ENCODE measurements at places on chromosomes 7 and 10.

DNA sequence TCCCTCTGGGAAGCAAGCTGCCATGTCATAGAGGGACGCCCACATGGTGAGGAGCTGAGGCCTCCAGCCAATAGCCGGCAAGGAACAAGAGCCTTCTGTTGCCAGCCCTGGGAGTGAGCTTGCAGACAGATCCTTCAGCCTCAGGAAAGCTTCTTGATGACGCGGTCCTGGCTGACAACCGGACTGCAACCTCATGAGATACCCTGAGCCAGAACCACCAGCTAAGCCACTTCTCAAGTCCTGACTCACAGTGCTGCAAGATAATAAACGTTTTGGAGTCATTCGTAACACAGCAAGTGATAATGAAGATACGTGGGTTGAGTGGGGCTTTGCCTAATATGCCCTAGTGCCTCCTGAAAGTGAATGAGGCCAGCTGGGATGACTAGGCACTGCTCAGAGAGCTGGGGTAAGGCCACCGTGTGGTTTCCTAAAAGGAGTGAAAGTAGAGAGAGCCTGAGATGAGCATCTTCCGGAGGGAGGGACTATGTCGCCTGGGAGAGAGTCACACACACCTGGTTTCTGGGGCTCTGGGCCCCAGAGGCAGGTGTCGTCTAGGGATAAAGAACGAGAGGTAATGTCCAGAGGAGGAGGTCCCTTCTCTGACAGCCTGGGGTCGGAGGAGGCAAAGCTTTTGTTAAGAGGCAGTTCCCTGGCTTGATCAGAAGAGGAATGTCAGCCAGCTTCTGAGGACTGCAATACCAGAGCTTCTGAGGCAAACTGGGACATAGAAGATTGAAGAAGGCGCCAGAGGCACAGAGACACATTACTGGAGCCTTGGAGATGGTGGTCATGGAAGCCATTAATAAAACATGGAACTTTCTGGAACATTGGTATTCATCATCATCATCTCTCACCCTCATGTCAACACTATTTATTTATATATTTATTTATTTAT is 53.6 kb downstream of the PYROXD2 start:
- peak; percentile 21 for DNase-seq

- DNase-seq: no peak
These were observed 43.0 kb upstream of the RPA3 start for GRCh38 chr7:7761340-7761973.

GRCh38 chr7:158617737-158618128 is 30.1 kb upstream of the PTPRN2 start:
- no peak for DNase-seq

GRCh38 chr10:6564367-6564766 is 15.7 kb downstream of the PRKCQ start:
- no peak for DNase-seq

- no peak for DNase-seq
These were observed 82.5 kb downstream of the TMEM168 start for GRCh38 chr7:112707655-112708054.

- no peak for DNase-seq
These were observed 8.0 kb upstream of the PPIF start for GRCh38 chr10:79339266-79339665.

DNA sequence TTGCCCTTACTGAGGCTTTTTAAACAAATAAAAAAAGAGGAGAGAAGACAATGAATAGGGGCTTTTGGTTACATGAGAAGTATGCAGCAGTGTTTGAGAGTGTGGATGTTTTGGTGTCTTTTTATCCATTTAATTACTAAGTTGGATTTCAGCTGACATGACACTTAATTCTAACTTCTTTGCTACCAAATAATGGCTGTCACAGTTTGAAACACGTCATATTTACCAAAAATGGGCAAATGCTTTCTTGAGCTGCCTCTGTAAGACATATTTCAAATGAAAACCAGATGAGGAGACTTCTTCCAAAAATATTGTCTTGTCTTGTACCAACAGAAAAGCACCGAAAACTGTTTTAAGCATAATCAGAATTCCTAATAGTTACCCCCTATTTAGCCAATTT is 4.0 kb downstream of the ABCB4 start:
- DNase-seq: no peak

DNA sequence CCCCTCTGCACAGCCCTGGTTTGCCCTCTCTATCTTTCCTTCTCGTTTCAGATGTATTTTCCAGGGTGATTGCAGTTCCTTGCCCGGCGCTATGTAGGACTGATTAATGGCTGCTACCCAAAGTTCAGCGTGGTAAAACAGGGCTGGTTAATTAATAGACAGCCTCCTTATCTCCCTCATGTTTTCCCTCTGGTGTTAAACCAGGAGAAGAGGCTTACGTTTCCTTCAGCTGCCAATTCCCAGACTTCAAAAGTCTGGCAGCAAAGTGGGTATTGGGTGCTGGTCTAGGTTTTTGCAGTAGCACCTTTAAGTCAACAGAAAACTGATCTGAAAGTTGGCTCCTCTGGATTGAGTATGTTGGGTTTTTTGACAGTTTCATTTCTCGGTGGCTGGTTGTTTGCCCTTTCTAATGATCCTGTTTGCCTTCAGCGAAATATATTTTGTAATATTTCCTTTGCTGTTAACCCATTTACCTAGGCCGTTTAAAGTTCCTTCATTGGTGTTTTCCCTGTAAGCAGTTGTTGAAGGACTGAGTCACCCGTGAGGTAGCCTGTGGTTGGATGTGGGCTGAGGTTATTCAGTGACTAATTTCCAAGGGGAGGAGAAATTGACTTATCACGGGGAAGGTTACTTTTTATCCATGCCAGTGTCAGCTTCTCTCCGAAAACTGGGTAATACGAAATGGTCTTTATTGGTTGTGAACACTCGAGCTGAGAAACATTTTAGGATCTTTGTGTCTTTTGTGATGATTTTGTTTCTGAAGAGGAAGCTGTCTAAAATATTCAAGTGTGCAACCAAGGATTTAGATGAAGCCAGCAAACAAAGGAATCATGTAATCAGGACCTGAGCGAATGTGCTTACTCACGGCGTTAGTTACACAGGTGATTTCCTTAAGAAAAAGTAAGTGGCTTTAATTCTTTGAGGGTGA is 257.2 kb downstream of the KIAA1217 start:
- DNase-seq: no peak

- no peak for DNase-seq
These were observed 161.6 kb upstream of the PRSS1 start for GRCh38 chr7:142587578-142588191.

DNA sequence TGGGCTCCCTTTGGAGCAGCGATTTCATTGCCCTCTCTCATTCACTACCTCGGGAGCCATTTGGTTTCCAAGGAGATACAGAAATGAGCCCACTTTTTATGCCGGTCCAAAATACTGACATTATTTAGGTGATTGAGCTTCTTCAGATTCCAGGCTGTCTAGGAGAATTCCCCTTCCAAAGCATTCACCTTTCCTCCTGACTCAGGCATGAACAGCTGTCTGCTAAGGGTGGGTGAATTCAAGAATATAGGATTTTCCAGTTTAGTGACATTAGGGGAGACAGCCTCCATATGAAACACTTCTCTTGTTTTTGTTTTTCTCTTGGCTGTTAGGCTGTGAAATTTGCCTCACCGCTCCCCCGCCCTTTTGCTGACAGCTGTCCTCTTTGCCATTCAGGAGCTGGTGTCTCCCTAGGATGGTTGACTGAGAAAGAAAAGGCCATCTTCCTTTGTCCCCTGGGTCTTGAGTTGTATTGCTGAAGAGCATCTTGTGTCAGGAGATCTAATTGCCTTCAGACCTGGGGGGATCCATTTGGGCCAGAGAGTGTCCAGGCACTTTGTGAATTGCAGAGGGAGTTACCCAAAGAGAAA is 56.7 kb downstream of the LRRC4 start:
- no peak for DNase-seq

- DNase-seq: no peak
These were observed 14.5 kb downstream of the ADK start for GRCh38 chr10:74165530-74165901.

- DNase-seq: no peak
These were observed 318.8 kb upstream of the IGFBP3 start for GRCh38 chr7:46239846-46240245.

DNA sequence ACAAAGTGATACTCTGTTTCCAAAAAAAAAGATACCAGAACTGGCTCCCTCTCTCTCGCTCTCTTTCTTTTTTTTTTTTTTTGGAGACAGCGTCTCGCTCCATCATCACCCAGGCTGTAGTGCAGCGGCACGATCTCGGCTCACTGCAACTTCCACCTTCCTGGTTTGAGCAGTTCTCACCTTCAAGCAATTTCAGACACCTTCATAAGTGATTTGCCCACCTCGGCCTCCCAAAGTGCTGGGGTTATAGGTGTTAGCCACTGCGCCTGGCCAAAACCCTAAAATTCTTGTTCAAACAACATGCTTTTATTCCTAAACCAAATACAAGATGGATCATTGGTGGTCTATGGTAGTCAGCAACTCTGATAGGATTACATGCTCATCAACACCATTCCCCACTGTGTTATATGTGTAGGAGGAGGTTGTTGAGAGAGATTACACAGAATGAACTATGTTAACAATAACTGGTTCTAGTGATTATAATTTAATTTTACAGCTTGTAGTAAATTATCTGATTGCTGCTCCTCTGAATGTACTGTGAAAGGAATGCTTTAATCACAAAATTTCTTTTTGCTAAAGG is 15.5 kb downstream of the ACBD5 start:
- DNase-seq: no peak

DNA sequence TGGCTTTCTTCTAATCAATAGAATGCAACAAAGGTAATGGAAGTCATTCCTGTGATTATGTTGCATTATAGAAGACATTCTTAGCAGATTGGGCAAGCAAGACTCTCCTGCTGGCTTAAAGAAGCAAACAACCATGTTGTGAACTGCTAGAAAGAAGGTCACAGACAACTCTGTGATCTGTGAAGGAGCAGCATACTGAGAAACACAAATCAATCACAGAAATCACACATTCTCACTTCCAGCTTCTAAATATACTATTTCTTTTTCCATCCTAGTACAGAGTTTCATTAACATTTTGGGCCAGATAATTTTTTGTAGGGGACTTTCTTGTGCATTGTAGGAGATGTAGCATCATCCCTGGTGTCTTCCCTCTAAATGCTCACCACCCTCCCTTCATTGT is 28.0 kb upstream of the PALS2 start:
- no peak for DNase-seq

GRCh38 chr7:45972629-45973312 is 51.7 kb upstream of the IGFBP3 start:
- no peak for DNase-seq

- no peak for DNase-seq
These were observed 1.5 kb downstream of the HOXA4 start for GRCh38 chr7:27128776-27129728.

GRCh38 chr7:6616854-6617643 is 1.6 kb downstream of the ZNF853 start:
- DNase-seq: no peak

All from stimulated activated CD8-positive, alpha-beta memory T cell treated with anti-CD3 and anti-CD28 coated beads, Interleukin-2, amount 100 ng/mL, for 48 hours (primary cell).